SW 1271 (cell line): ENCODE measurements at places on chromosomes 11 and 22.

DNA sequence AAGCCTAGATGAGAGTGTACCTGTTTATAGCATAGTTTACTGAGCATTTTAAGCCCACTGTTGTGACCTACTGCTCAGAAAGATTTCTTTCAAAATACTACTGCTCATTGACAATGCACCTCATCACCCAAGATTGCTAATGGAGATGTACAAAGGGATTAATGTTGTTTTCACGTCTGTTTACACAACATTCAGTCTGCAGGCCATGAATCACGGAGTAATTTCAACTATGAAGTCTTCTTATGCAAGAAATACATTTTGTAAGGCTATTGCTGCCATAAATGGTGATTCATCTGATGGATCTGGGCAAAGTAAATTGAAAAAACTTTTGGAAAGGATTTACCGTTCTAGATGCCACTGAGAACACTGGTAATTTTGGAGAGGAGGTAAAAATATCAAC is 112.9 kb downstream of the KIF18A start:
- no peak for DNase-seq

DNA sequence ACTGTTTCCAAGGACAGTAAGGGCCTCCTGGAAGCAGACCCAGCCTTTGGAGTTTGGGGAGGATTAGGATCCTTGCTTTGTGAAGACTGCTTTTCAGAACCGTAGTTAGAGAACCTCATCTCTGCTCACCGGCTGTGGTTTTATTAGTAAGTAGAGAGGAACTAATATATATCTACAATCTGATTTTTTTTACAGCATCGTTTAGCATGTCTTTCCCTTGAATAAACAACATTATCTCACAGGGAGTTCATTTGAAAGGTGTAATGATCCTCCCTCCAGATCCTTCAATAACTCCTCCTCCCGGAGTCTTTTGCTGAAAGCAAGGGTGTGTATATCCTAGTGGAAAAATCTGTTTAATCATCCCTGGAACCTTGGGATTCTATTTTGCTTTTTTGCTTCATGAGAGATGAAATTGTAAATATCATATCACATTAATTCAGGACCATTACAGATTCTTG is 132.7 kb downstream of the DBX1 start:
- no peak for DNase-seq

GRCh38 chr22:44345872-44346271 is 33.1 kb upstream of the SHISAL1 start:
- DNase-seq: no peak

- no peak for DNase-seq
Measured at GRCh38 chr11:85918910-85919794, 64.0 kb downstream of the CCDC83 start.

DNA sequence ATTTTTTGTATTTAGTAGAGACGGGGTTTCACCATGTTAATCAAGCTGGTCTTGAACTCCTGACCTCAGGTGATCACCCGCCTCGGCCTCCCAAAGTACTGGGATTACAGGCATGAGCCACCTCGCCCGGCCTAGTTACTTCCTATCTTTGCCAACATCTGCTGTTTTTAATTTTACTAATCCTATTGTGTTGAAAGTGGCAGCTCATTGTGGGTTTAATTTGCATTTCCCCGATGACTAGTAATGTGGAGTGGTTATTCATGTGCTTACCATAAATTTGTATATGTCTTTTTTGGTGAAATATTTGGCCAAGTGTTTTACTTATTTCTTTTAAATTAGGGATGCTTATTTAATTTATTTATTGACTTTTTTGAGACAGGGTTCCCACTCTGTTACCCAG is 74.2 kb upstream of the SLC25A18 start:
- DNase-seq: no peak

GRCh38 chr11:88799771-88800500 is 265.8 kb downstream of the GRM5 start:
- DNase-seq: no peak

- DNase-seq: no peak
Measured at GRCh38 chr22:37244114-37244921, at the start of gene RAC2. Gene RAC2, minus strand, starts transcription at chr22:37244269. Its CDS starts 121 bp downstream, at chr22:37244148.

GRCh38 chr22:23904573-23905254 is 10.5 kb downstream of the MIF start:
- DNase-seq: no peak

DNA sequence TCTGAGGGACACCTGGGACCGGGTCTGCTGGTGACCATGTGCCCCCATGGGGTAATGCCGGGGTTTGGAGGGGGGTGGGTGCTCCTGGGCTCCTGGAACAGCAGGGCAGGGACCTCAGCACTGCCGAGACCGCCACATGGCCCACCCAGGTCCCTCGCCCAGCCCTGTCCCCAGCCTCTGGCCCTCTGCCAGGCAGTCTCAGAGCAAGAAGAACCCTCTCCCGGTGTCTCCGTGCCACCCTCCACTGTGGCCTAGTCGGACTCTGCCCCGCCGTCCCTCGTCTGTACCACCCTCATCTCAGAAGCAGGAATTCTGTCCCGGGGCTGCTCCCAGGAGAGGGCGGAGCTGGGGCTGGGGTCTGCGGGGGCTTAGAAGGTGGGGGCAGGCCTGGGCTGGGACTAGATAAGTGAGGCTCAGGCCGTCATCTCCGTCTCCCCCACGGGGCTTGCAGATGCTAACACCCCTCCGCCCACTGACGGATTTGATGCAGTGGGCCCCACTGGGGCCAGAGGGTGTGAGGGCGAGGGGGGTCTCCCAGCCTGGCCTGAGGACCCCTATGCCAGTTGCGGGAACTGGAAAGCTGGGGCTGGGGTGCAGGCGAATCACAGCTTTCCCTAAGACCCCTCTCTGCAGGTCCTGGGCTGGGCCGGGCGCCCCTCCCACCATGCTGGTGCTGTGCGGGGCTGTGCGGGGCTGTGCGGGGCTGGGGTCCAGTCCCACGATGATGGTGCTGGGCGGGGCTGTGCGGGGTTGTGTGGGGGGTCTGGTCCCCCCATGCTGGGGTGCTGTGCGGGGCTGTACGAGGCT is 1.1 kb downstream of the MUC5AC start:
- no peak for DNase-seq

GRCh38 chr11:44883277-44883676 is 67.4 kb downstream of the TP53I11 start:
- DNase-seq: no peak

- DNase-seq: no peak
Measured at GRCh38 chr11:114236829-114237228, 59.4 kb upstream of the NNMT start.

DNA sequence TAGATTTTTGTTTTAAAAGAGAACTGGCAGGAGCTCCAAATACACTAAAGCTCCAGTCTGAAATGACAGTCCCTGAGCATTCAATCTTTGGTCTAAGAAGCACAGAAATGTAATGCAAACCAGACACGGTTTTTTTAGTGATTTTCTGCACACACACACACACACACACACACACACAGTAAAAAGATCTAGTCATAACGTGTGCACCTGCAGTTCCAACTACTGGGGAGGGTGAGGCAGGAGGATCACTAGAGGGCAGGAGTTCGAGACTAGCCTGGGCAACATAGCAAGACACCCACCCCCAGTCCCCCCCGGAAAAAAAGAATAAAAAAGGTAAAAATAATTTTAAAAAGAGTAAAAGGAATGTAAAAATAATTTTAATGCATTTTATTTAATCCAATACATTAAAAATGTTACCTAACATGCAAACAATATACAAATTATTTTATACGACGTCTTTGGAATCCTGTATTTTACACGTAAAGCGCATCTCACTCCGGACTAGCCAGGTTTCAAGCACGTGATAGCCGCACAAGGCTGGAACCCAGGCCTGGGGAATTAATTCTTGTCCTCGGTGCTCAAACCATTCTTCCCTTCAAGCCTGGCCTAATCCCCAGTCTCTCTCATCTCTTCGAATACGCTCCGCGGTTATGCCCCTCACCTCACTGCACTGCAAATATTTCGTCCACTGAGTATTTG is 762 bp upstream of the TBC1D22A start:
- no peak for DNase-seq
